ENCODE measurements at places on chromosomes 13 and 19. TPM values are rescaled to one million over a fixed set of nuclear protein-coding genes. Genes with fewer than 3 reads are reported as not detected.

DNA sequence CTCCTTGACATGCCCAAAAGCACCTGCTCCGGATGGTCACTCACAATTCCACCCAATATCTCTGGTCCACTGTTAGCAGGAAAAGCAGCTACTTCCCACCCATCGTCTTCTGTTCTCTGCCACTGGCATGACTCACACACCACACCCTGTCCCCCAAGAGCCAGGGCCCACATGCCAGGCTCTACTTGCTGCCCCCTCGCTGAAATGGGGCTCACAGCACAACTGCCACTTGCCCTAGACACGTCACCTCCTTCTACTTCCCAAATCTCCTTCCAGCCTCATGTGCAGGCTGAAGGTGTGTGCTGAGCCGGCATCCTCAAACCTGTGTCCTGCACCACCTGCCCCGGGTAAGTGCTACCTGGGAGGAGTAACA is 65.0 kb downstream of the TBC1D4 start:
- DNase-seq, result no peak

The SPACA4 gene
- not detected for total RNA-seq

DNA sequence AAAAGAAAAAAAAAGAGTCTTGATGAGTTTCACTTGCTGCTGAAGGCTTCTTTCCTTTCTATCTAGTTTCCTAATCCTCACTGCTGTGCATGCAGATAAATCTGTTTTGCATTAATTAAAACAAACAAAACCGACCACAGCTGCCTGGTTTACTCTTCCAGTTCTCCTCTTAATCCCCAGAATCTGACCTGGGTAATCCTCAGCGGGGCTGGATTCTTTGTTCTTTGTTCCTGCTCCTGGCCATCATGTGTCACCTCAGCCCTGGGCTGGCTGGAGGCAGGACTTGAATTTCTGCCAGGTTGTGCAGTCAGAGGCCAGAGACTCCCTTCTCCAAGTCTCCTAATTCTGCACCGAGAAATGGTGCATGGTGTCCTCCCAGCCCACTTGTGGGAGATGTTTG is 52.2 kb upstream of the CYP4F8 start:
- DNase-seq, result no peak

The CYP2A6 gene
- not detected for total RNA-seq

GRCh38 chr19:31271306-31271911 is 77.8 kb downstream of the TSHZ3 start:
- no peak for DNase-seq

- no peak for DNase-seq
Measured at GRCh38 chr19:58480831-58481230, 4.7 kb downstream of the ZNF446 start.

The PDX1 gene
- not detected for total RNA-seq

DNA sequence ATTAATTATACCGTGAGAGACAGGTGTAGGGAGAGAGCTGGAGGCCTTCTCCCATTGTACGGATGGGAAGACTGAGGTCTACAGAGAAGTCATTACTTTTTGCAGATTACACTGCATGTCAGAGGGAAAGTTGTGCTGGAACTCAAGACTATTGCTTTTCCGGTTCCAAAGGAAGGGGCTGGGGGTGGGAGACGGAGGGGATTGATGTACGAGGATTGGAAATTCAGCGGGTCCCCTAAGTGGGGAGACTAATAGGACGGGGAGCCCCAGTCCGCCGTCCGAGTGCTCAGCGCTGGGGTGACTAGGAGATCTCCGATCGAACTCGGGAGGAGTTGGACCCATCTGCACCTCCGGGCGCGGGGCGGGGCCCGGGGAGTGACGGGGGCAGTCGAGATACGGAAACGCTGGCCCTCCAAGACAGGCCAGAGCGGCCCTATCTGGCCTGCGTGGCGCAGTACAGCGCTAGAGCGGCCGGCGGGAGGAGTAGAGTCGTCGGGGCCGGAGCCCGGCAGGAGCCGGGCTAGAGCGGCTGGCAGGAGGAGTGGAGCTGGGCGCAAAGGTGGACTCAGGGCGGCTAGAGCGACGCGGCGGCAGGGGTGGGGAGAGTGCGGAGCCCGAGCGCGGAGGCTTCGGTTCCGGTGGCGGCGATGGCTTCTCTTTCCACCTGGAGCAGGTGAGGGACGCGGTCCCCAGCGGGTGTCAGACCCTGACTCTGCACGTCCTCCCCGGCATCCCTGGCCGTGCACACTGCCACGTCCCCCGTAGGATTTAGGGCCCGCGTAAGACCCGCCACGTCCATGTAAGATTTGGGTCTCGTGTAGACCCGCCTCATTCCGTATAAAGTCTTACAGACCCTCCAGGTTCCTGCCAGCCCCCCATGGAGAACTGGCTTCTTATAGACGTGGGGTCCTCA is 1.1 kb downstream of the ARHGEF1 start:
- DNase-seq, result peak; percentile 98

The C19orf18 gene
- not detected for total RNA-seq

GRCh38 chr13:86870444-86870843 is 800.7 kb upstream of the SLITRK5 start:
- DNase-seq, result no peak

The FBXO27 gene
- total RNA-seq, result 5.5 TPM

DNA sequence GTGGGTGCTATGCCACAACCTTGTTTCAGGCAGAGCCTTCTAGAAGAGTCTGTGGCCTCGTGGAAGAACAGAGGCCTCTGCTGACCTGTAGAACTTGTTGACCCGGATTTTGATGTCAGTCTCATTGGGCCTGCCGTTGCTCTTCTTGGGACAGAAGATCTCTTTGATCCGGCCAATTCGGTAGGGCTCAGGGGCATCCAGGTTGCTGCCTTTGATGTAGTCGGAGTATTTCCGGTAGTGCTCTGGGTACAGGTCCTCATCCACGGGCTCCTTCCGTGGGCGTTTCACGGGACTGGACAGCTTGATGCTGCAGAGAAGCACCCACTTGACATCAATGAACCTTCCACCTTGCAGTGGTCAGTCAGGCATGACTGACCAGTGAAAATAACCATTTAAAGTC is 24.0 kb upstream of the EIF3G start:
- no peak for DNase-seq

GRCh38 chr19:13128583-13128982 is 10.5 kb downstream of the NACC1 start:
- DNase-seq, result peak; percentile 26

GRCh38 chr13:38483623-38484022 is 134.0 kb downstream of the UFM1 start:
- no peak for DNase-seq

DNA sequence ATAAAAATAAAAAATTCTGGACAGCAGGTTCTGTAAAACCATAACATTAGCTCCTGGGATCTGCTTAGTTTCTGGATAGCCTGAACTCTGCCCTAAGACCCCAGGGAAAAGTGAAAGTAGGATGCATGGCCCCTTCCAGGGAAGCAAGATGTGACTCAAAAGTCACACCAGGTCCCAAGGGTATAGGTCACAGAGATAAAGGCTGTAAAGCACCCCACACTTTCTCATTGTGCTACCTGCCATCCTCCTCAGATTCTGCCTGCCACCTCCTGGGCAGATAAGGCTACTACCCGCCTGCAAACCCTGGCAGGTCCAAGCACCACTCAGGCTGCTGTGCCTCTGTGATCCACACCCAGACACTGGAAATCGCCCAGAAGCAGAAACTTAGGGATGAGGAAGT is 20.6 kb downstream of the FFAR2 start:
- peak; percentile 70 for DNase-seq

The CILP2 gene
- total RNA-seq, result 1.4 TPM

- no peak for DNase-seq
Measured at GRCh38 chr19:16420781-16421386, 50.9 kb downstream of the EPS15L1 start.

- no peak for DNase-seq
Measured at GRCh38 chr19:29770648-29771047, 41.1 kb upstream of the CCNE1 start.

GRCh38 chr19:12676384-12676792 is 5.3 kb downstream of the DHPS start:
- peak; percentile 91 for DNase-seq

The GIPC3 gene
- total RNA-seq, result not detected

The KIR3DL2 gene
- not detected for total RNA-seq

DNA sequence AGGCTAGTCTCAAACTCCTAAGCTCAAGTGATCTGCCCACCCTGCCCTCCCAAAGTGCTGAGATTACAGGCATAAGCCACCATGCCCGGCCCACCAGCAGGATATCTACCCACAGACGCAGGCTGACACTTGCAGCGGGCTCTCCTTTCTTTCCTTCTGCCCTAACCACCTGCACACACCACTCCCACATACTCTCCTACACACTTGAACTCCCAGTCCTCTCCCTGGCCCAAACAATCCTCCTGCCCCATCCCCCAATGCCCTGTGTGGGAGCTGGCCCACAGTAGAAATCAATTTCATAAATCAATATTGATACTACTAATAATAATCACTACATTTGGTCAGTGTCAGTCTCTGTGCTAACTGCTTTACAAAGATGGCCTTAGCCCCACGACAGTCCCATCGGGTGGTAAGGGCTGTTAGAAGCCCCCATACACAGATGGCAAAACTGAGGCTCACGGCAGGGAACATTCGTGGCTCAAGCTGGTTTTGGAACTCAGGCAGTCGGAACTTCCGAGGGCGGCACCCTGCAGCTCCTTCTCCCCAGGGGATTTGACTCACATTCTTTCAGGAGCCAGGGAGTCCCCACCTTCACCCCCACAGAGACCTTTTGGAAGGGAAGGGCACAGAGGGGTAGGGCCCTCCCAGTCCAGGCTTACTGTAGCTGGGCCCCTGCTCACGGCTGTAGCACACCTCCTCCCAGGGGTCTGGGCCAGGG is 3.4 kb upstream of the DPF1 start:
- DNase-seq, result no peak

DNA sequence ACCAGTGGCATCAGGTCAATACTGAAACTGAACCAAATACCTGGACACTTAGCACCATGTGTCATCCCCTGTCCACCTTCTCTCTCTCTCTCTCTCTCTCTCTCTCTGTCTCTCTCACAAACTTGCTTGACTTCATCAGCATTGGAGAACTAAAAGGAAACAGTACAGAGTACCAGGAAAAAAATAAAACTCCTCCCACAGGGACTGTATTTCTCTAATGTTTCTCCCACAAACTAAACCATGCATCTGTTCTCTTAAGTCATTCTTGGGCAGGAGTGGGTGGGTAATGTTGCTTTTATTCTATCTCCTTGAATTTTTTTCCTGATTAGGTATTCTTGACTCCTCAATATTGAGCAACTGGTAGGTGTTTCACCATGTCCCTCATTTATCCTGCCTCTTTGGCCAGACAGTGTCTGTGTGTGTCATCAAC is 112.9 kb upstream of the CACNA1A start:
- DNase-seq, result no peak

DNA sequence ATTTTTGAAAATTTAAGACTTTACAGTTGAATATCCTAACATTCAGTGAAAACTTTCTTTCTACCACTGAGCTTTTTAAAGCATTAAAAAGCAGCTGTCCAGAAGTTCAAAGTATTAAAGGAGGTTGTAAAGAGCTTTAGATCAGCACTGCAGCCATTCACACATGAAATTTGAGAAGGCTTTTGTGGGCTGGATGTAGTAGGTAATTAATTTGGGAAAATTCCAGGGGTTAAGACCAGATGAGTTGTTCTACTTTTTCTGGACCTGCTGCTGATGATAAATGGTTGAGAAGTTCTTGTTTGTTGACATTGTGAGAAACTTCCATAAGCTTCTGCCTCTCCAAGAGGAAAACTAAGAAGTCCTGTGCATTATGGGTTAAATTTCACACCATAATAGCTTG is 1779.6 kb upstream of the PRR20A start:
- DNase-seq, result no peak
